IMR-90 (cell line): ENCODE measurements at places on chromosomes 1 and 21.
A peak's percentile ranks its signal among the peaks of the same experiment; 100 is the strongest.

DNA sequence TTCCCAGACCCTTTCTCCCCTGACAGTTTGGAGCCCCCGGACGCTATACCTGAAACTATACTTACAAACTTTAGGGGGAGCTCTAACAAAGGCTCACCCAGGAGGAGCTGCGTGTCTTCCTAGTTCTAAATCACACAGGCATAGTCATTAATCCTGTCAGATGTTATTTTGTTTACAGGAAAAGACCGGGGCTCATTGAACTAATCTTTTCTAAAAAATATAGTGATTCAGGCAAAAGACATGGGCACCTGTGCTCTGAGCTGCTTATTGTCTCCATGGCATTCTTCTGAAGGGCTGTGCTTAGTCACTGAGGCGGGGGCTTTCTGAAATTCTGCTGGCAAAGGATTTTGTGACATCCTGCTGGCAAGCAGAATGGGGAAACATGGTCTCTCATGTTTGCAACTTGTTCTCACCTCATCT is 1577.0 kb downstream of the NCAM2 start:
- no peak for DNase-seq

- DNase-seq, result no peak
Measured at GRCh38 chr1:163082971-163083370, 13.8 kb downstream of the RGS4 start.

DNA sequence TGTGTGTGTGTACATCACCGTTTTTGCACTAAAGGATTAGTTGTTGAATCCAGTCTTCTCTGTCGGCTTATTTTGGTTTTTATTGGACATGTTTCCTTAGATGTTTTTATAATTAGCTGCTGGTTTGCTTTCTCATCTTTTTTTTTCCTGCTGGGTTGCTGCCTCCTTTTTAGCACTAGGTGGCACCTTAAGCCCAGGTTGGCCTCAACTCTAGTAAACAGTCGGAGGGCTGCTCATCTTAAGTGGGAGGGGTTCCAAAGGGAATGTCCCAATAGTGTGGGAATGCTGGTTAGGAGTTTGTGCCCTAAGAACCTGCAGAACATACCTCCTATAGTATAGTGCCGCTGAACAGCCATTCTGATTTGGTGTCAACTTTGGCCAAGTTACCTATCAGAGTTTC is 570.1 kb upstream of the CXADR start:
- peak; percentile 17 for DNase-seq

GRCh38 chr1:66446261-66447001 is 87.5 kb upstream of the SGIP1 start:
- peak; percentile 76 for DNase-seq

DNA sequence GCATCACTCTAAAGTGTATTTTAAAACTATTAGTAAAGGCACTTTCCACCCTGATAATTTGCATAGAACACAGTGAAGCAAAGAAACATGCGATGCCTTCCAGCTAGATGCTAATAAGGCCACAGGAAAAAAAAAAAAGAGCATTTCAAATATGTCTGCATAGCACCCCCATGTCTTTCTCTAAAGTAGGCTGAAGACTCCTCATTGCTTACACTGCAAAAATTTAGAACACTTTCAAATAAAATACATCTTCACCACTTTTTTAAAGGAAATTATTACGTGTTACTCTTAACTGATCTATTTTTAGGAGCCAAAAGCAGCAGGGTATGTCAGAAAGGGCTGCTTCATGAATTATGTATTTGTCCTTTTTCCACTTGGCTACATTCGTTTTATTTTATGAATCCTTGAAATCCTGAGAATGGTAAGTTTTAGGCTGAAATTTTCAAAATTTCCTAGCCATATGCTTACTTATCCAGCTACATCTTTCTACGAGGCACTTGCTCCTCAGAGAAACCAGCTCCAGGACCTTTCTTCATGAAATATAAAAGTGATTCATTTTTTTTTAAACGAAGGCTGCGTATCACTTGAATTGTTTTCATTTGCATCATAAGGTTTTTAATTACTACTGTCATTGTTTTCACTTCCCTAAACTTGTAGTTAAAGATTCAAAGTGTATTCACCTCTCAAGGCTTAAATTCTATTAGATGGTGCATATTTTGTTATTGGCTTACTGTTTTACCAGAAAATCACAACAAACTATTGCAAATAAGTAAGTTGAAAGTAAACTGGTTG is 513.0 kb downstream of the PTPRC start:
- no peak for DNase-seq

DNA sequence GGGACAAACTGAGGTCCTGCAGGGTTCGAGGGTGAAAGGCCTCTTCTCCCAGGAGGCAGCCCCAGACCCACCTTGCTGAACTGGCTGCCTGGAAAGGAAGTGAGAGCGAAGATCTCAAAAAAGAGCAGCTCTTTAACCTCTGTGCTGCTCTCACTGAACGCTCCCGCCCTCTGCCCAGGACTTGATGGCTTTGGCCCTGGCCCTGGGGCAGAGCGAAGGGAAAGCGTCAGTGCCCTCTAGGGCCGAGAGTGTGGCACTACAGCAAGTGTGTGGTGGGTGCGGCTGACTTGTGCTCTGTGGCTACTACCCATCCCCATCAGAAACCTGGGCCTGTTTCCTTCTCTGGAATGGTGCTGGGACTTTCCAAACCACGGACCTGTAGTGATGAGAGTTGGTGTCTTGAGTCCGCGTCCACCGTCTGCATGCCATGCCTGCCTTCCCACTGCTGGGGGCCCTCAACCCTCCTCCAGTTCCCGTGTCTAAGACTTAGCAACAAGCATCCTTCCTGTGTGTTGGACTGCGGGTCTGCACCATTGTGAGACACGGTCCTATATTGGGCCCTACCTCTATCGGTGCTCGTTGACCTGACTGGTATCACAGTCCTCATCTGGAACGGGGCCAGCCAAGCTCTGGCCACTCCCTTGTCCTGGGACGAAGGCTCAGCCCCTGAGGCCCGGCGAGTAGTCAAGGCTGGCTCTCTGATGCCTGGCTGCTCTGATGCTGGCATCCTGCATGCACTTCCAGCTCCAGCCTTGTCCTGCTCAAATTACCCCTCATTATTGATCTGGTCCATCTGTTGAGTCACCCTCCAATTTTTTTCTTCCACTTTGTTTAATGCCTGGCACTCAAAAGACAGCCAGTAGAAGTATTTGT is 180.3 kb downstream of the DISC1 start:
- DNase-seq, result peak; percentile 8

DNA sequence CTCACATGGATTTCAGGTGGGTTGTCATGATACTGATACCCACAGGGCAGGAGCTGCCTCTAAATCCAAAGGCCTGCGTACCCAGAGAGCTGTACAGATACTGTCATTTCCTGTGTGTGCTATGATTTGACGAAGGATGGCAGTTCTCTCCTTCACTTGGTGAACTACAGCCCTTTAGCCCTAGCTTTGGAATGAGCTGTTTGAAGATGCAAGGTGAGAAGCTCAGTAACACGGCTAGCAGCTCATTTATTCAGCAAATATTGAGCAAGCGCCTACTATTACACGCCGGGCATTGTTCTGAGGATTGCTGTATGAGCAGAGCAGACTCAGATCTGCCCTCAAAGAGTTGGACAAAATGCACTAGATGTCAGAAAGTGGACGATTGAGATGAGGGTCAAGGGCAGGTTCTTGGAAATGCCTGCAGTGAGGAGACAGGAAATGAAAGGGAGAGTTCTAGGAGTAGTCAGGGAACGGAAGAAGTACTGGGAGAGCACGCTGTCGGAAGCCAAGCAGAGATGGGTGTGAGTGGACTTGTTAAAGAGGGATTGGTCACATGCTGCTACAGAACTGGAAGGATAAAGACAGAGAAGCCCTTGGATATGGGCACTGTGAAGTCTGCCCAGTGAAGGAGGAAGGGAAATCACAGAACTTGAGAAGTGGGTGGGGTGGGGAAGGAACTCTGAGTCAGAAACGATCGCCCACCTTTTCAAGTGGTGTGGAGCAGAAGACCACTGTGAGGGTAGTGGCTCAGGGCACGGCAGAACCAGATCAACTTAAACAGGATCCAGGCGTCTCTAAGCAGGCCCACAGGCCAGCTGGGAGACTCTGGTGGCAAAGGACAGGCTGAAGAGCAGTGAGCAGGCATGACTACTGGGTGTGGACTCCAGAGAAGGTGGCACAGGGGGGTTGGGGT is 7.1 kb downstream of the PTGFRN start:
- no peak for DNase-seq

- DNase-seq, result no peak
Measured at GRCh38 chr1:220378571-220379302, 106.5 kb upstream of the RAB3GAP2 start.

- DNase-seq, result peak; percentile 6
Measured at GRCh38 chr1:15139654-15140350, 13.7 kb upstream of the TMEM51 start.
